ENCODE measurements at places on chromosomes 5 and 9.

DNA sequence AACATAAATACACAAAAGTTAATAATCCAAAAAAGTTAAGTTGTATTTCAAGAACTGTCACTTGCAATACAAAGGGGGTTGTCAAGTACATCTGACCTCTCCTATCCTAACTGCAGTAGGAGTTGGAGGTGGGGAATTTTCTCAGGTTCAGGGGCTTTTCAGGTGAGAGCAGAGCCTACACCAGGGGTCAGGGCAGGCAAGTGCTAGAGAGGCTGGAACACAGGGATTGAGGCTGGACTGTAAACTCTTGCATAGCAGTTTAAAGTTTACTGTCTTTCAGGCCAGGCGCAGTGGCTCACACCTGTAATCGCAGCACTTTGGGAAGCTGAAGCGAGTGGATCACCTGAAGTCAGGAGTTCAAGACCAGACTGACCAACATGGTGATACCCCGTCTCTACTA lies 25.4 kb upstream of the RASGRF2 start:
- no peak for DNase-seq

GRCh38 chr5:58469896-58470295 lies 10.0 kb upstream of the PLK2 start:
- no peak for DNase-seq

GRCh38 chr5:114789773-114790402 lies 379.8 kb downstream of the TRIM36 start:
- DNase-seq, result no peak

GRCh38 chr5:118303296-118303695 lies 685.1 kb downstream of the DTWD2 start:
- DNase-seq, result no peak

DNA sequence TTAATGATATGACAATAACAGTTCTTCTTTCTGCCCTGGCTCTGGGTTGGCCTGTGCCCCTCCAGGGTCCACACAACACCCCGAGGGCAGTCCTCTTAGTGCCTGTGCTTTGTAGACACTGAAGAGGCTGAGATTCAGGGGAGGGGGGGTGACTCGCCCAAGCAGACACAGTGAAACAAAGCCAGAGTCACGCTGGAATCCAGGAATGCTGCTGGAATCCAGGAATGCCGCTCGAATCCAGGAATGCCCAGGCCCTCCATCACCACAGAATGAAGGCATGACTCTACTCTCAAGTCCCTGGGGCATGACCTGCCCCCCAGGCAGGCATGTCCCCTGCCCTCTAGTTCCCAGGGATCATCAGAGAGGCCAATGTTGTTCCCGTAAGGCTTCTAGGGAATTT lies 73.1 kb downstream of the LRSAM1 start:
- DNase-seq, result no peak

- no peak for DNase-seq
Measured at GRCh38 chr9:4080921-4081895, 218.7 kb downstream of the GLIS3 start.

- DNase-seq, result no peak
Measured at GRCh38 chr5:93428868-93429267, 152.2 kb downstream of the NR2F1-AS1 start.

GRCh38 chr5:29822521-29822920 lies 1371.0 kb upstream of the CDH6 start:
- no peak for DNase-seq
